ENCODE measurements at places on chromosomes 1 and 21. TPM values are rescaled to one million over a fixed set of nuclear protein-coding genes. Genes with fewer than 3 reads are reported as not detected.

DNA sequence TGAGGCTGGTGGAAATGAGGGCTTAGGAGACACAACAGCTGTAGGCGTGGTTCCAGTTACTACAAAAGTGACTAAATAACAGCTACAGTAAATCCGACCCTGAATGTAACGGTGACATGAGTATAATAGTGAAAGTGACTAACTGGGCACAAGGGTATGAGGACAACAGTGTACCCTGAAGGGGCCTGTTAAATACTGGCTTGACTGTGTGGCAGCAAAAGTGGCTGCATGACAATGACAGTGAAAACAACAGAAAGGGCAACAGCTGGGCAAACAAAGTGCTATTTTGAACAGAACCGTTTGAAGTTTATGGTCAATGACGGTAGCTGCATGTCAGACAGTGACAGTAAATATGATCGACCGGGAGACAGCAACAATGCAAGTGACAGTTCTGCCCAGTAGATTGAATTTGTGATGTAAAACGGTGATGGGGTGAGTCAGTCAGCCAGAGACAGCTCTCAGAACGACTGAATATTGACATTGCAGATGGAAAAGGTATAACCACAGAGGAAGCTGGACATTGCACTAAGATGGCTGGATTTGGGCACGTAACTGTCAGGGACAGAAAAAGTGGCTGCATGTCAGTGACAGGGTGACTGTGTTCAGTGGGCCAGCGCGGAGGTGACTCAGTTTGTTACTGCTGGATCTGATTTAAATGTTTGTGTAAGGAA lies 1.2 kb upstream of the ZBTB40 start:
- no peak for DNase-seq

Gene S100A14
- total RNA-seq = 5.7 TPM

- no peak for DNase-seq
These were observed 40.1 kb downstream of the CD2 start for GRCh38 chr1:116794371-116794770.

Gene IL22RA1
- total RNA-seq = 0.22 TPM

DNA sequence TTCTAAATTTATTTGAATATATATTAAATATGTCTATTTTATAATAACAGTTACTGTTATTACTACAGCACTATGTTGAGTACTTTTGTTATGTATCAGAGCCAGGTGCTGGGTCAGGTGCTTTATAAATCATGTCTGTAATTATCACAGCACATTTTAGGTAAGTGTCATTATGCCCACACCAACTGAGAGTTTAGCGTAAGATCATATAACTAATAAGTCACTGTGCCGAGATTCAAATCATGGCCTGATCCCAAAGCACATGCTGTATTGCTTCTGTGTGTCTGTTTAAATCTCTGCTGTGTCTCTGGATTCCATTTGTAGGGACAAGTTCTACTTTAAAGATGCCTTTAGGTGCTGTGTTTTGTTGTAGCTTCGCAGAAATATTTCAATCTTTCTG lies 1.9 kb downstream of the GPSM2 start:
- no peak for DNase-seq

All from left ventricle myocardium superior (tissue), 1 donor.